ENCODE measurements at places on chromosomes 2 and 18. TPM values are rescaled to one million over a fixed set of nuclear protein-coding genes. Genes with fewer than 3 reads are reported as not detected.

The PLB1 gene
- total RNA-seq: 0.96 TPM

The SERPINB13 gene
- total RNA-seq: not detected

The RIT2 gene
- not detected for total RNA-seq

The CNDP1 gene
- total RNA-seq: not detected

The TWIST2 gene
- total RNA-seq: 13.4 TPM

All from regular cardiac myocyte (primary cell).